Endothelial cell of coronary artery (primary cell): ENCODE measurements at places on chromosomes 6 and 20. TPM values are rescaled to one million over a fixed set of nuclear protein-coding genes. Genes with fewer than 3 reads are reported as not detected.

Gene TPD52L2
- total RNA-seq, result 101 and 131 TPM in 2 replicates

Gene CFAP206
- 0.18 and 0.19 TPM in 2 replicates for total RNA-seq

Gene C6orf47
- total RNA-seq, result 18.3 and 21.0 TPM in 2 replicates

Gene KCTD20
- 60.0 and 74.5 TPM in 2 replicates for total RNA-seq

Gene PPP1R16B
- total RNA-seq, result 79.8 and 135 TPM in 2 replicates

Gene C6orf141
- total RNA-seq, result 11.3 and 13.1 TPM in 2 replicates

Gene KCNQ5
- 1.4 TPM in 1 of 2 replicates, not detected in the other for total RNA-seq
